ENCODE measurements at places on chromosomes 3 and 15.

- DNase-seq: no peak
These were observed 51.4 kb upstream of the GK5 start for GRCh38 chr3:142276781-142277180.

GRCh38 chr3:8769088-8769822 lies at the start of gene OXTR:
Gene OXTR, minus strand, starts transcription at chr3:8769613. Its CDS starts 1,426 bp downstream, at chr3:8768187.
- DNase-seq: peak; percentile 92

GRCh38 chr3:127615631-127616305 lies 13.2 kb upstream of the PODXL2 start:
- no peak for DNase-seq

GRCh38 chr15:98428253-98428989 lies 219.9 kb upstream of the IGF1R start:
- DNase-seq: peak; percentile 81

GRCh38 chr3:138673641-138674530 lies 65.3 kb downstream of the FAIM start:
- DNase-seq: peak; percentile 40

GRCh38 chr15:44726568-44727484 lies 9.5 kb upstream of the TRIM69 start:
- DNase-seq: peak; percentile 54

DNA sequence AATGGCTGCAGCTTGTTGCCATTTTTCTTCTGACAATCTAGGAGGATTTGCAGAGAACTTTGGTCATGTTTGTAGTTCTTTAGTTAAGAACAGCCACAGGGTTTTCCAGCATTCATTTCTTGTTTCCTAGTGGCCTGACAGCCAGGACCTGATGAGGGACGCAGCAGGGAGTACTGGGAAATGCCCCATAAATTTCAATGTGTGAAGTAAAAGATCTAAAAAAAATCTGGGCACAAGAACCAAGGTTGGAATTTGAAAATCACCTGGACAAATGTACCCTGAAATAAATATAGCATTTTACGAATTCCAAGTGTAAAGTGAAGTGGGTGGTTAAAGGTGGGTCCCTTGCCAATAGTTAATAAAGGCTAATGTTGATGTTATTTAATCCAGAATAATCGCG lies 195.0 kb downstream of the ZIC1 start:
- no peak for DNase-seq

GRCh38 chr15:90624278-90624981 lies 92.7 kb upstream of the BLM start:
- DNase-seq: no peak

GRCh38 chr3:108341911-108342310 lies 45.6 kb downstream of the HHLA2 start:
- no peak for DNase-seq

DNA sequence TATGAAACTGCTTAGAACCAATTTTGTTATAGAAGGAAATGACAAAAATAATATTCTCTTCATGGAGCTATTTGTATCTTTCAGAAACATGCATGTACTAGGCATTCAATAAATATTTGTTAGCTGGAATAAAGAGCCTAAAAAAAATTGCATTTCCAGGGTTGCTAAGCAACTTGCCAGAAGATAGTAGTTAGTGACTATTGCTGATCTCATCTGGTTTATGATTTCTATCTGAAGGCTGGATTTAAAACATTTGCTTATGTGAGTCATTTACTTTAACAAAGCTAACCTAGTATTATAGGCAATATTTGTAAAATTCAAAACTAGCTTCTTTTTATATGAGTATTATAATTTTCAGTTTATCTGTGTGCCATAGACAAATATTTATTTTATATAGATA lies 78.3 kb downstream of the NAALADL2 start:
- DNase-seq: no peak

DNA sequence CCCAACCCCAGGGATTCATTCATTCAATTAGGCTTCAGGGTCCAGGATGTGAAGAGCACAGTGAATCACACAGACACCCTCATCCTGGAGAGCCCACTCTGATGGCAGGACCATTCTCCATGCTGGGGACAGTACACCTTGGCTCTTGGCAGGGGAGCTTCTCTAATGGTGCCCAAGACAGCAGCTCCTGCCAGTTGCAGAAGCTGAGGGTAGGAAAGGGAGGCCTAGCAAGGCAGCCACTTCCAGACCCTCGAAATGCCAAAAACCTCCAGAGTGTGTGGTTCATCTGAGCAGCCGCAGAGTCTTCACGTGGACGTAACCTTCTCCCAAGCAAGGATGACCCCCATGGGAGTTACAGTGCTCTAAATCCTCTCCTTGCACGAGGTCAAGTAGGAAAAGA lies 186.2 kb downstream of the XXYLT1 start:
- no peak for DNase-seq
